ENCODE measurements at places on chromosomes 16 and 17. TPM values are rescaled to one million over a fixed set of nuclear protein-coding genes. Genes with fewer than 3 reads are reported as not detected.

EPN3 gene
- 4.0 TPM for polyA plus RNA-seq

CLEC18B gene
- polyA plus RNA-seq, result 1.2 TPM

RAC3 gene
- 18.1 TPM for polyA plus RNA-seq

GINS2 gene
- polyA plus RNA-seq, result 15.7 TPM

SEPTIN1 gene
- 3.1 TPM for polyA plus RNA-seq

CTRB1 gene
- polyA plus RNA-seq, result not detected

XYLT1 gene
- 6.7 TPM for polyA plus RNA-seq

CDR2L gene
- polyA plus RNA-seq, result 14.9 TPM

KRTAP2-2 gene
- polyA plus RNA-seq, result not detected

STRADA gene
- polyA plus RNA-seq, result 85.1 TPM

MYO1C gene
- 70.2 TPM for polyA plus RNA-seq

PLLP gene
- polyA plus RNA-seq, result 4.1 TPM

DNA sequence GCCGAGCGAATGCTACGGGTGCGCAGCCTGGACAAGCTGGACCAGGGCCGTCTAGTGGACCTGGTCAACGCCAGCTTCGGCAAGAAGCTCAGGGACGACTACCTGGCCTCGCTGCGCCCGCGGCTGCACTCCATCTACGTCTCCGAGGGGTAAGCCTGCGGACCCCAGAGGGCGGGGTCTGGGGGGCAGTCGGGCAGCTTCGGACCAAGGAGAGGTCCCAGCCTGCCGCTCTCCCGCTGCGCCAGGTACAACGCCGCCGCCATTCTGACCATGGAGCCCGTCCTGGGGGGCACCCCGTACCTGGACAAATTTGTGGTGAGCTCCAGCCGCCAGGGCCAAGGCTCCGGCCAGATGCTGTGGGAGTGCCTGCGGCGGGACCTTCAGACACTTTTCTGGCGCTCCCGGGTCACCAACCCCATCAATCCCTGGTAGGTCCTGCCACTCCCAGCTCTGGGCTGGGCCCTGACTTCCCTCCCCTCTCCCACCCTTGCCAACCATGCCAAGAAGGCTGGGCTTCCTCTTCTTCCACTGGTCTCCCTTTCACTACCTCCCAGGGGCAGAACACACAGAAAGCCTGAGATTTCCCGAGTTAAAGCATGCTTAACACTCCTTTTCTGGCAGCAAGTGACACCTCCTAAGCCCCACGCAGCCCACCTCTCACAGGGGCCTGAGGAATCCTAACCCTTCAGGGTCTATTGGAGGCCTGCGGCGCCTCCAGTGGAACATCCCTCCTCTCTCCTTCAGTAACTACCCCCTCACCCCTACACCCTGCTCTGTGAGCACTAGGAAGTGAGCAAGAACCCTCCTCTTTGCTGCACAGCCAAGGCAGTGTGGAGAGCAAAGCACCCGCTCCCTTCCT, 3.2 kb downstream of the NAGS start:
- peak; percentile 40 for DNase-seq

DNA sequence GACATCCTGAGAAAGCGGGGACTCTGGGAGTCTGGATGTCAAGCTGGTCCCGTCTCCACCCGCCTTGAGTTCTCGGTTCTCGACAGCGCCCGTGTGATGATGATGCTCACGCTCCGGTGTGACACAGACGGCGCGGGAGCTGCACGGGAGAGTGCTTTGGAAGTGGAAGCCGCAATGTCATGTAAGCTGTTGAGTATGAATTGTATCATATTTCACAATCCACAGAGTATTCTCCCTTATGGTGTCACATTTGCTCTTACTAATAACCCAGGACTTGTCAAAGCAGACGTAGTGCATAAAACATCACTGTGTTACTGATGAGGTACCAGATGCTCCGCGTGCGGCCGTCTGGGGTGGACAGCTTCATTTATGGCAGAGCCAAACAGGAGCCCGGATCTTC, 217.5 kb upstream of the CHMP6 start:
- DNase-seq, result no peak

GRCh38 chr16:30998852-30999761, 11.3 kb downstream of the STX1B start:
- DNase-seq, result no peak

GRCh38 chr17:57892820-57893595, 43.2 kb upstream of the MRPS23 start:
- DNase-seq, result peak; percentile 93

DNA sequence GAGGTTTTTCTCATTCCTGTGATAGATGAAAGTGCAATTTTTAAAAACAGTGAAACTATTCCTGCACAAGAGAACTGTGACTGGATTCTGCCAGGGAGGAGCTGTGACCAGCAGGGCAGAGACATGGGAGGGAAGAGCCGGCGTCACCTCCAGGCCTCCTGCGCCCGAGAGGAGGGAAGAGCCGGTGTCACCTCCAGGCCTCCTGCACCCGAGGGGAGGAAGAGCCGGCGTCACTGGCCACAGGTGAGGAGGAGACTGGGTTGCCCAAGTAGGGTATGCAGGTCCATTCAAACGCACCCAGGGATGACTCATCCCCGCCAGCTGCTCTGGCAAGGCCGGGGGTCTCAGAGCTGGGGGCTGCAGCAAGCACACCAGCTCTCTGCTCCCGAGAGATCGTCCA, 56.7 kb downstream of the METRNL start:
- no peak for DNase-seq

DNA sequence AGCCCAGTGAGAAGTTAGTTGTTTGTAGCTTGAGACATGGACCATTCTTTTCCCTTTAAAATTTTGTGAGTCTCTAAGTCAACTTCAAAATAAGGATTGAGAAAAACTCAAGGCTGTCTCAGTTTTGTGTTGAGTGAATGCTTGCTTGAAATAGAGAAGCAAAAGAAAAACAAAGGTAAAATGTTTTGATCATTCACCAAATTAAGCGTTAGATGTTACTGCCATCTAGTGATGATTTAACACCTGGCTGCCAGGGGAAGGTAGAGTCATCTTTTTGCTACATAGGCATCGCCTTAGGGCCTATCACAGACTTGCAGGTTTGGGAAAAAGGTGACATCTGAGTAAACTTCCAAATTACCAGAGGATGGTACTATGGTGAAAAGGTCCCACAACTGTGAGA, 74.4 kb downstream of the PCTP start:
- DNase-seq, result no peak

- peak; percentile 42 for DNase-seq
These were observed 132.9 kb upstream of the FOXF1 start for GRCh38 chr16:86377251-86378022.

GRCh38 chr16:55146966-55147365, 177.0 kb upstream of the IRX6 start:
- no peak for DNase-seq

- DNase-seq, result no peak
These were observed 1.0 kb downstream of the HSD11B2 start for GRCh38 chr16:67431775-67432505.

- DNase-seq, result no peak
These were observed 55.7 kb downstream of the PAFAH1B1 start for GRCh38 chr17:2649191-2649590.

GRCh38 chr16:50393858-50394802, 25.3 kb upstream of the BRD7 start:
- DNase-seq, result no peak

DNA sequence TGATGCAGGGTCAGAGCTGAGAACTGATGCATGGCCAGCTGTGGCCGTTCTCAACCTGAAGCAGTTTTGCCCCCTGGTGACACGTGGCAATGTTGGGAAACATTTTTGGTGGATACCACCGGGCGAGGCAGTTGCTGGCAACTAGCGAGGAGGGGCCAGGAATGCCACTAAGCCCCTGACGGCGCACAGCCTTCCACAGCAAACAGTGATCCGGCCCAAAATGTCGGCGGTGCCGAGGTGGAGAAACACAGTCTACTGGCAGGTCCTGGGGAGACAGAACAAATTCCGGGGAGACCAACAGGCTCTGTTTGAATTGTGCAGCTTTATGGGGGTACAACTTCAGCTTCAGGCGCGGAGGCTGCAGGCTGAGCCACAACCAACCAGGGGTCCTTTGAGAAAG, 8.2 kb downstream of the SLC26A11 start:
- DNase-seq, result no peak

GRCh38 chr16:1133810-1134520, 18.9 kb upstream of the CACNA1H start:
- DNase-seq, result no peak

DNA sequence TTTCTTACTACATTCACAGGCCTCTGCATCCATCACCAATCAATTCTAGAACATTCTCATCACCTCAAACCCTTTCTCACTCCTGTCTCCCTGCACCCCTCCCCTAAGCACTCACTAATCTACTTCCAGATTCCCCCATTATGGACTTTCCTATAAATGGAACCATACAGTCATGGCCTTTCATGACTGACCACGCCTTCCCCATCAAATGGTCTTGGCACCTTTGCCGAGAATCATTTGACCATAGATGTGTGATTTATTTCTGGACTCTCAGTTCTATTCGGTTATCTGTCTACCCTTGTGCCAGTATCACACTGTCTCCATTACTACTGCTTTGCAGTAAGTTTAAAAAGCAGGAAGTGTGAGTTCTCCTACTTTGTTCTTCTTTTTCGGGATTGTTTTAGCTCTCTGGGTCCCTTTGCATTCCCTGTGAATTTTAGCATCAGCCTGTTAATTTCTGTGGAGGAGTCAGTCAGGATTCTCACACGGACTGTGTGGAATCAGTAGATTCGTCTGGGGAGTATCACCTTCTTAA, 27.5 kb downstream of the GTF3C1 start:
- DNase-seq, result no peak

DNA sequence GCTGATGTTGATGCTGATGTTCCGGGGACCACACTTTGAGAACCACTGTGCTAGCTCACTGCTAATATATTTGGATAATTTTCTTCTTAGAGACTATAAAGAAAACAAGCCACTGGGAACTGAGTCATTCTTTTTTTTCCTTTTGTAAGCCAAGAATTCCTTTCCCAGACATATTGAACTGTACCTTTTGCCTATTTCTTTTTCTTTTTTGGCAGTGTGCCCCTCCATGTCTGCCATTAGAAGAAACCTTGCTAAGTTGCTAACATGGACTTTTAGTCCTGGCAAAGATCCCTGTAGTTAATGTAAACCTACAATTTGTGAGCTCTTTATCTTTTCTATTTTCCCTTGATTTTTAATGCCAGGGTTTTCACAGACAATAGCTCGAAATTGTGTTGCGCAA, 17.3 kb upstream of the ERCC4 start:
- no peak for DNase-seq

DNA sequence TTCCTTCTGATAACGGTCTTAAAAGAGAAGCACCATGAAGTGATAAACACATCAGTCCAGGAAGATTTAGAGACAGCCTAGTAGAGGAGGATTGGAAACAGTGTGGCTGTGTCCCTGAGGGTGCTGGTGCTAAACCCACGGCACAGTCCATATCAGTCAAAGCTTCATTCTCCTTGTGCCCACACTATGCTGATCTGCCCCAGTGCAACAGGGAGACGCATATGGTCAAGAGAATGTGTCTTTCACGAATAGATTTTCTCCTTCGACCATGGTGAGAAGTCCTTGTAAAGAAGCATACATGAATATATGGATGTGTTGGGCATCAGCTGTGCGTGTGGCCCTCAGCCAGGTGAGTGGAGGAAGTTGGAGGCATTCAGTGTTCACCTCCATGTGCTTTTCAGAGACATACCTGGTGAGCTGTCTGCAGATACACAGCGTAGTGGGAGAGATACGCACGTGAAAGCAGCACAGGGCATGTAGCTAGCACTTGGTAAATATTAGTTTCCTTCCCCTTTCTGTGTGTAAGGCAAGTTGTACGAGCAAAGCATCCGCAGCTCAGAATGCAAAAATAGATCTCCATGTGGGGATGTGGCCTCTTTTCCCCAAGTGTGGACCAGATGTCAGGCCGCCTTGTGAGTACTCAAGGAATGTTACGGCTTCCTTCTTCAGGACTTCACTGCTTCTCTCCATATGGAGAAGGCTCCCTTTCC, 29.4 kb downstream of the HLF start:
- DNase-seq, result no peak

- no peak for DNase-seq
These were observed 4.0 kb downstream of the LIMD2 start for GRCh38 chr17:63695889-63696288.

DNA sequence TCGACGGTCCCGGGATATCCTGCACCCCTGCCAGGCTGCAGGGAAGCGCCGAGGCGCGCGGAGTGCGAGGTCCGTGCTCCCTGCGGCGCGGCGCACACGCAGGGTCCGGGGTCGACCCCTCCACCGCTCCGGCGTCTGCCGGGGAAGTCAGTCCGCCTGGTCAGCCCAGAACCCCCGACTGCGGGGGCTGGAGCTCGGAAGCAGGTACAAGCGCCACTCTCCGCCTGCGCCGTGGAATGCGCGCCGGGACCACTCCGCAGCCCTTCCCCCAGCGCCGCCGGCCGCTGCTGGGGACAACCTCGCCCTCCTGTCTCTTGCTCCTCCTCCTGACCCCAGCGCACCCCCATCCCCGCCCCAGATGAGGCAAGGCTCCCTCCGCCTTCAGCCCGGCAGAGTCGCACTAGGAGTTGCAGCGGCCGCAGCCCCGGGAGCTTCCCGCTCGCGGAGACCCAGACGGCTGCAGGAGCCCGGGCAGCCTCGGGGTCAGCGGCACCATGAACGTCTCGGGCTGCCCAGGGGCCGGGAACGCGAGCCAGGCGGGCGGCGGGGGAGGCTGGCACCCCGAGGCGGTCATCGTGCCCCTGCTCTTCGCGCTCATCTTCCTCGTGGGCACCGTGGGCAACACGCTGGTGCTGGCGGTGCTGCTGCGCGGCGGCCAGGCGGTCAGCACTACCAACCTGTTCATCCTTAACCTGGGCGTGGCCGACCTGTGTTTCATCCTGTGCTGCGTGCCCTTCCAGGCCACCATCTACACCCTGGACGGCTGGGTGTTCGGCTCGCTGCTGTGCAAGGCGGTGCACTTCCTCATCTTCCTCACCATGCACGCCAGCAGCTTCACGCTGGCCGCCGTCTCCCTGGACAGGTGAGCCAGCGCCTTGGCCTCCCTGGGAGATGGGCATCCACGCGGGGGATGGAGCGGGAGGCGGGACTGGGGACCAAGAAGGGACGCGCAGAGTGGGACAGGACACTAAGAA, at the start of gene GALR2:
GALR2 (plus strand) TSS at position 392 of the 974 bp plus-strand sequence; CDS start at position 495, 103 bp downstream.
- peak; percentile 78 for DNase-seq

DNA sequence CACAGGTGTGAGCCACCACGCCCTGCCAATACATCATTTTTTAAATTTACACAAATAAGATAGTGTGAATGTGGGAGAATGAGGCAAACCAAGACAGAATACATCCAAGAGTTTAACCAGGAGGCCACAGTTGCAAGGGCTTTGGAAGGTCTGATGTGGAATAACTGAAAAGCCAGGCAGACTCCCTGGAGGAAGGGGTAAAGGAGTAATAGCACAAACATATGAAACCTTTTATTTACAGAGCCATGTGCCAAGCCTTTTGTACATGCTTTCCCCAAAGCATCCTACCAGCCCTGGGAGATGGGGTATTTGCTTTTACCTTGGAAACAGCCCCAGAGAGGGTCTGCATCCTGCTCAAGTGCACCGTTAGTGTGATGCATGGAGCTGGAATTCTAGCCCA, 4.7 kb downstream of the ADGRG3 start:
- DNase-seq, result no peak

Measured in left lung (tissue), 14 donors.